ENCODE measurements at places on chromosomes 6 and 20.

- no peak for DNase-seq
These were observed 305.8 kb downstream of the LRFN2 start for GRCh38 chr6:40281402-40281801.

DNA sequence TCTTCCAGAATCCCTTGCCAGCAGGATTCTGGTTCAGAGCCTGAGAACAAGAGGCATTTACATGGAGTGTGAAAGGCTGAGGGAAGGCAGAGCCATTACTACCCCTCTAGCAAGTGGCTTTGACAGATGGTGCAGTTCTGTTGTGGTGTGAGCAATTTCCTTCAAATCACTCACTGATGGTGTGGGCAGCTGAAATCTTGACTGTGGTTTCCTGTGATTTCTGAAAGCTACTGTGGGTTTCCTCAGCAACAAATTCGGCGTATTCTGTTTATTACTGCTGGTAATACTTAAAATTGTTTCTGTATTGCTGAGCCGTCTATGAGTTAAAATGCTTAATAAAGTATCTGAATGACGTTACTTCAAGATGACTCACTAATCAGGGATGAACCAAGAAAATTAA is 181.5 kb upstream of the TCF21 start:
- DNase-seq, result no peak

- DNase-seq, result no peak
These were observed 106.6 kb downstream of the SGK1 start for GRCh38 chr6:134211297-134211696.

GRCh38 chr6:55437141-55437540 is 109.9 kb downstream of the GFRAL start:
- DNase-seq, result no peak

GRCh38 chr6:30612213-30612612 is 4.8 kb downstream of the PPP1R10 start:
- no peak for DNase-seq

GRCh38 chr20:63877755-63878470 is 12.8 kb downstream of the TPD52L2 start:
- no peak for DNase-seq

DNA sequence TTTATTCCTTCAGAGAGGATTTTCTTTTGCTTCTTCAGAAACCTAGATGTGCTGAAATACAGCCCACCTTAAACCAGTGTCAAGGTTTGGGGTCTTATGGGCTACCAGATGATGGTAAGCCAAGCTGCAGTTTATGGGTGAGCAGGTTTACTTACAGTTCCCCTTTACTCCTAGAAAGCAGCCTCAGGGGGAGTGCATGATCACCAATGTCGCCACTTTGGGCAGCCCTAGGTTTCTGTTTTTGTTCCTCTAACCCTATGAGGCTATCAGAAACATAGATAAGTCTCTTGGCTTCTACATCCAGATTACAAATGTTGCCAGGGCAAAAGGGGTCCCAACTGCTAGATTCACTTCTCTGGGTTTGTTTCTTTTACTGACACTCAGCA is 67.2 kb downstream of the TRIM27 start:
- DNase-seq, result no peak

GRCh38 chr6:92124200-92124651 is 1295.1 kb downstream of the EPHA7 start:
- DNase-seq, result no peak

DNA sequence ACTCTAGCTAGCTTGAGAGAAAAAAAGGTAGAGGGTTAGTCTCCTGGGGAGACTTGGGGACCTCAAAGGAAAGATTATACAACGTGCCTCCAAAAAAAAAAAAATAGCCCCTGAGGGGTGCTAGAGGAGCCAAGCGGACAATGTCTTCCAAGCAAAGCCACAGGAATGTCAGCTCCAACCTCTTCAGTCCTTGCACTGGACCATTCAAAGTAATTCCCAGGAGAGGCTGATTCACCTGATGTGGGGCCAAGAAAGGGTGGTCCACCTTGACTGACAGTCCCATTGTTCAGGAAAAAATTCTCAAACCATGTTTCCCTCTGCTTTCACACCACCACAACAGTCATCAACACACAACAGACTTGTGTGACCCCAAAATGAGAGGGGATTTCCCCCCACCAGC is 30.7 kb downstream of the ASIP start:
- DNase-seq, result no peak

- no peak for DNase-seq
These were observed 21.4 kb downstream of the EDEM2 start for GRCh38 chr20:35125753-35126152.

DNA sequence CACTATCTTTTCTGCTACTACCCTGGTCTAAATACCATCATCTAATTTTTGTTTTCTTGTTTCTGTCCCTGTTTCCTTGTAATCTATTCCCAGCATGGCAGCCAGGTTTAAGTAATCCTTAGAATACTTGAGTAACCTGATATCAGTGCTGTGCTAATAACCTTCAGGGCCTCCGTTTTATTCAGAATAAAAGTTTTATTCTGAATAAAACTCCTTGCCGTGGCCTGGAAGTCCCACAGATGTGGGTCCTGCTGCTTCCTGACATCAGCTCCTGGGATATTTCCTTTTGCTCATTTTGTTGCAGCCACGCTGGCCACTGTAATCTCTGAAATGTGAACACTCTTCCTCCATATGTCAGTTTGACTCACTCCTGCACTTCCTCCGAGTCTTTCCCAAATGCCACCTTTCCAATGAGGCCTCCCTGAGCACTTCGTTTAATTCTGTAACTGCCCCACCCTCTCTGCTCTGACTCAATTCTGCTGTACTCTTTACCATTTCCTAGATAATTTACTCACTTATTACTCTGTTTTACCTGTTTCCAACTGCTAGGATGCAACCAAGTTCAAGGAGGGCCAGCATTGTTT is 114.0 kb upstream of the FOXA2 start:
- DNase-seq, result no peak

DNA sequence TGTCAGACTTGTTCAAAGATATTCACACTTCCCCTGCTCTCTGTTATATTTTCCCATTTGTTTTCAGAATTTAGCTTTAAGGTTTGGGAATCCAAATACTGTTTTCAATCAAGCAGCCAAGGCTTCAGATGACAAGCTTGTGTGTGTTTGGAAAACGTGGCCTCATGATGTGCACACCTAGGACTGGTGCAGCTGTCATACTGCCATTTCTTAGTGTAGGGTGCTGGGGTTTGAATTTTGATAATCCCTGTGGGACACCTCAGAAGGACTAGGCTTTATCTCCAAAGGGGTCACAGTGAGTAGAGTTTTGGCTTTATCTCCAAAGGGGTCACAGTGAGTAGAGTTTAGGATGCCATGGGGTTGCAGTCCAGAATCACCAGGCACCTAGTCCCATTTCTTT is 65.3 kb upstream of the JAG1 start:
- DNase-seq, result no peak

GRCh38 chr20:45436732-45437485 is 21.0 kb downstream of the PIGT start:
- DNase-seq, result peak; percentile 89

- DNase-seq, result no peak
These were observed 18.9 kb downstream of the PHACTR2 start for GRCh38 chr6:143696664-143697000.

- DNase-seq, result no peak
These were observed 11.1 kb upstream of the CD164 start for GRCh38 chr6:109393157-109393885.

- DNase-seq, result no peak
These were observed 91.3 kb downstream of the FRK start for GRCh38 chr6:115969207-115969929.

GRCh38 chr6:1040393-1040792 is 271.5 kb upstream of the FOXQ1 start:
- DNase-seq, result no peak

- no peak for DNase-seq
These were observed 60.0 kb upstream of the PIM1 start for GRCh38 chr6:37109714-37110499.

GRCh38 chr6:903761-904160 is 210.8 kb upstream of the EXOC2 start:
- no peak for DNase-seq

DNA sequence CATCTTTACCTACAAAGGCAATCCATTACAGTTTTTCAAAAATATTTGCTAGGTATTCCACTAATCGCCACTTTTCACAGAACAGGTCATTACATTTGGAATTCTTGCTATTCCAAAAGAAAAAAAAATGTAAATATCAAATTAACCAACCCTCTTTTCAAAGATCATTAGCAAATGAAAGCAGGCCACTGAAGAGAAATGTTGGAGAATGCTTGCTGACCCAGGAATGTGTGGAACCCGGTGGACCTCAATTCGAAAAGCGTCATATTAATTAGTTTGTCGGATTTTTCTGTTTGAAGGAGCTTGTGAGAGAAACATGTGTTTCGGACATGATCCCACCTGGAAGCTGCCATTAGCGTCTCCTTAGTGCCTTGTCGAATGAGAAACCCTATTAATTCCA is 27.9 kb upstream of the SERPINB9 start:
- DNase-seq, result no peak

DNA sequence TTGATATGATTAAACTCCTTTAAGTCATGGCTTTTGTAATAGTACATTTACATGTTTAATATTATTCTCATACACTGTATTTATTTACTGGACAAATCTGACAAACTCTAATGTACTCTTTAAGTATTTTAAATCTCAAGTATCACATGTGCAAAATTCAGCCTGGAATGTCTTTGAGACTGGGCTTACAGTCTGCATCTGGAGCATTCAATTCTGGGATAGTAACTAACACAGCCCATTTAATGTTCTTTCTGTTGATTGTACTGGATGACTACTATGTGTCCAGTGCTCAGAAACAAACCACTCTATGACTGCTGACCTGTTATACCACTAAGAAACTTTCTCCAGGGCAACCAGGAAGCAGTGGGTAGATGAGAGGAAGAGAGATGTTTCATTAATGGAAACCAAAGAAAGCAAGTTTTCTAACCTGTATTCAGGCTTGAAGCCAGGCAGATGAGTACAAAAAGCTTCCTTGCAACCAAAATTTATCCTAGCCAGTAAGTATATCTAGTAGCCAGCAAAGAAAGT is 26.8 kb downstream of the FBXL4 start:
- DNase-seq, result no peak

- no peak for DNase-seq
These were observed 9.0 kb downstream of the RRBP1 start for GRCh38 chr20:17673084-17673483.

GRCh38 chr6:4459996-4460395 is 316.2 kb upstream of the CDYL start:
- DNase-seq, result no peak

DNA sequence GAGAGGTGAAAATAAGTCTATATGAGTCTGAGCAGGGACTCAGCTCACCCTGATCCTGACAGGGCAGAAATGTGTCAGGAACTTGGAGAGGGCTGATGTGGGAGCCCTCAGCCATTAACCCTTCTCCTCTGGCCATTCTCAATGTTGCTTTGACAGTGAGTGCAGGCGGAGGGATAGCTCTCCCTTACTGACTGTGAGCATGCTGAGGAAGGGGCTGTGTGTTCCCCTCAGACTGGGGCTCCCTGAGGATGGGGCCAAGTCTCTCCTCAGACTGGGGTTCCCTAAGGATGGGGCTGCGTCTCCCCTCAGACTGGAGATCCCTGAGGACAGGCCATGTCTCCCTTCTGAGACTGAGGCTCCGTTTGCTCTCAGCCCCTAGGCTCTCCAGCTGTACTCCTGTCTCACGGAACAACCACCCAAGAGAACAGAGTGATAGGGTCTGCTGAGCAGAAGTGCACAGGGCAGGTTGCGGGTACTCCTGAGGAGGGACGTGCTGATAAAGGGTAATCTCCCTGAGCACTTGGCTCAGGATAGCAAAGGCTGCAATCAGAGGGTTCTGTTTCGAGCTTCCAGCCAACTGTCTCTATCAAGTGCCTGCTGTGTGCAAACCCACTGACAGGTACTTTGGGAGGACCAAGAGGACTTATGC is 141.0 kb downstream of the MRPL14 start:
- DNase-seq, result no peak

DNA sequence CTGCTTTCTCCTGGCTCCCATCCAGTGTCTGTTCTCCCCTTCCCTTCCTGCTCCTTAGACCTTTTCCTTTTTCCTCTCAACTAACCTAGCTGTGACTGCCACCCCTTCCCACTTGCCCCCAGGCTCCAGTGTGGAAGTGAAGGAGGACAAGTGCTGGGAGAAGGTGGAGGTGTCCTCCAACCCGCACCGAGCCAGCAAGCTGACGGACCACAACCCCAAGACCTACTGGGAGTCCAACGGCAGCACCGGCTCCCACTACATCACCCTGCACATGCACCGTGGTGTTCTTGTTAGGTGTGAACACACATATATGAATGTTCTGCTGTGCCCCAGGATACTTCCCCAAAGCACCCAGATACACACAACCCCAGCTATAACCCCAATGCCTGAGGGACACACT is 18.5 kb downstream of the CUL9 start:
- DNase-seq, result no peak

DNA sequence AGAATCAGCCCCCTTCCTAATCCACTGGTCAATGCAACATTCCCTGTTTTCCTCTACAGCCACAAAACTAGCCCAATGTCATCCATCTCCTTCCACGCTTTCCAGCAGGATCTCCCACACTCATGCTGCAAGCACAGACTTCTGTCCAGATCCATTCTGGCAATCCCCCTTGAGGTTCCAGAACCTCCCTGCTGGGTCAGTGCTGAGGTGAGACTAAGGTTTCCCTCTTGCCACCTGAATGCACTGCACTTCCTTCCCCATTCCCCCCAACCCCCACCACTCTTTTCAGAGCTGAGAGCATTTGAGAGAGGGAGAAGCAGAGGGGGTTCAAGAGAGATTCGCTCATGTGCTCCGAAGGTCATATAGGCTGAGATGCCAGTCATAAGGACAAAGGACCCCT is 43.9 kb downstream of the EBF4 start:
- no peak for DNase-seq

DNA sequence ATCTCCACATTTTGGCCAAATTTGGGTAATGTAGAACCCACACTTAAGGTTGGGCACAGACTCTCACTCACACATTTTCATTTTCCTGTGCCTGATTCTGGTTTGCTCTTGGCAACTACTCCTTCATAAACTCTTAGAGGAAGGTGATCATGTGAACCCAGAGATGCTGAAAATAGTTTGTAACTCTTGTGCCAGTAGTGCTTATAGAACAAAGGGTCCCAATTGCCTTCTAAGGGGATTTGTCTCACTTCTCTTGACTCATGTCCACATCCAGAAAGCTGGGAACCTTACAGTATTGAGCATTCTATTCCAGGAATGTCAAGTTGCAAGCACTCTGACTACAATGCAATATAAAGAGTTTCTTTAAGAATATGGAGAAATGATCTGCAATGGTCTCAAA is 62.0 kb upstream of the TASP1 start:
- DNase-seq, result no peak

- no peak for DNase-seq
These were observed 574.9 kb downstream of the HTR1B start for GRCh38 chr6:76888351-76888750.

DNA sequence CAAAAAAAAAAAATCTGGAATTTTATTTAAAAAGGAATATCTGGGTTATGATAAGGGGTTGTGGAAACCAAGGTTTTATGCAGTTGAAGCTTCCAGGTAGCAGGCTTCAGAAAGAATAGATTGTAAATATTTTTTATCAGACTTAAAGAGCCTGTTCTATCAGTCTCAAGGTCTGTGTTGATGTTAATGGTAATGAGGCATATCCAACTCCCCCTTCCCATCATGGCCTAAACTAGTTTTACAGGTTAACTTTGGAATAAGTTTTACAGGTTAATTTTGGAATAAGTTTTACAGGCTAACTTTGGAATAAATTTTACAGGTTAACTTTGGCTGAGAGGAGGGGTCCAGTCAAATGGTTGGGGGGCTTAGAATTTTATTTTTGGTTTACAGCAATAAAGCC is 92.4 kb downstream of the CD24 start:
- no peak for DNase-seq
